ENCODE measurements at places on chromosomes 3 and 15.

DNA sequence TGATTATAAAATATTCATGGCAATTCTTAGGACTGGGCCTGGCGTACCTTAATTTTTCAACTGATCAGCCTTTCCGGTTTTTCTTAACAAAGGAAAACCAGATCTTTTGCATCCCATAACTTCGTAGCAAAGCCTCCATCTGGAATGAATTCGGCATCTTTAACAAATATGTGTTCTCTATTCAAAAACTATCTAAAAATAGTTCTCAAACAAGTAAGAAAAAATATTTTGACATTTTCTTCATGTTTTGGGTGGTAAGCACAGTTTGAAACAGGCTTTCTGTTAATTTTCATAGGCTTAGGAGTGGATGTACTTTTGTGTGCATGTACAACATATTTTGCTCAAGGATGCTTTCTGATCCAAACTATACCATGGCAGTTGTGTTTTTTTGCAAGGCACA, 55.1 kb downstream of the RBMS3 start:
- no peak for DNase-seq

GRCh38 chr3:194937882-194938321, 252.2 kb downstream of the FAM43A start:
- DNase-seq: no peak

DNA sequence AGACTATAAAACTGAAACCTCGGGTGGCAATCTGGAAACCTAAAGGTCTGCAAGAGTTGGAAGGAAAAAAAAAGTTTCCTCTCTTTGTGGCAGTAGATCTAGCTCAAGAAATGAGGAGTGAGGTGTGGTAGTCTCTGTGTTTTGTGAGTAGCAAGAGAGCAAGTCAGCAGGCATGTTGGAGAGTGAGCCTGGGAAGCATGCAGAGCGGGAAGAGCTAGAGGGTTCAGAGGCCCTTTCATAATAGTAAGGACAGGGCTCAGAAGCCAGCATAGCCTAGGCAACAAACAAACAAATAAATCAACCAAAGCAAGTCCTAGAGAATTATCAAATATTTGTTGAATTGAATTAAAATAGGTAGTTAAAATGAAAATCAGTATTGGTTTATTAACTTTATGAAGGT, 189.7 kb upstream of the CBLB start:
- no peak for DNase-seq

DNA sequence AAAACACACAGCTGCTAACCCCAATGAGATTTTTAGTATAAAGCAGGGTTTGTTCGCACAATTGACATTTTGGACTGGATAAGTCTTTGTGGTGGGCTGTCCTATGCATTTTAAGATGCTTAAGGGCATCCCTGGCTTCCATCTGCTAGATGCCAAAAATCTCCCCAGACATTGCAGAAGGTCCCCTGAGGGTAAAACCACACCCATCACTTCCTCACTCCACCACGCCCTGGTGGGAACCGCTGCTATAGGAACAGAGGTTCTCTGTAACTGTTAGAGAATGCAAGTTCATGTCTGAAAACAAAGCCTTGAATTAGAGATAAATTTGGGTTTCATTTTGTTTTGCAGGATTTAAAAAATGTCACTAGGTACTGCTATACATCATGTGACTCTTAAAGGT, 67.7 kb downstream of the ARHGEF26 start:
- no peak for DNase-seq

DNA sequence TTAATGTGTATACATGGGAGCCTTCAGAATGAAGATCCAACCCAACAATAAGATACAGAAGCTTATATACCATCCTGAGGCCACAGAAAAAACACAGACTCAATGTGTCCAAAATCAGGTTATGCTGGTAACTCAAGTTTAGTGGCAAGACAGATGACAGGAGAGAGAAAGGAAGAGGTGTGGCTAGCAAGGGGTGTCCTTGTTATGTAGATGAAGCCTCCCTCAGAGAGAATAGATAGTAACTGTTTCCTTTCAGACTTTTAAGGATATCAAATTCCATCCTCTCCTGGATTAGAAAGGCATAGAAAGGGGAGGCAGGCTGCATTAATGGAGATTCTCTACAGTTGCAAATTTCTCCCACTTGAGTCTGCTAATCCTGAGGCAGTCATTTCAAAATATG, 447.4 kb downstream of the GABRB3 start:
- no peak for DNase-seq

DNA sequence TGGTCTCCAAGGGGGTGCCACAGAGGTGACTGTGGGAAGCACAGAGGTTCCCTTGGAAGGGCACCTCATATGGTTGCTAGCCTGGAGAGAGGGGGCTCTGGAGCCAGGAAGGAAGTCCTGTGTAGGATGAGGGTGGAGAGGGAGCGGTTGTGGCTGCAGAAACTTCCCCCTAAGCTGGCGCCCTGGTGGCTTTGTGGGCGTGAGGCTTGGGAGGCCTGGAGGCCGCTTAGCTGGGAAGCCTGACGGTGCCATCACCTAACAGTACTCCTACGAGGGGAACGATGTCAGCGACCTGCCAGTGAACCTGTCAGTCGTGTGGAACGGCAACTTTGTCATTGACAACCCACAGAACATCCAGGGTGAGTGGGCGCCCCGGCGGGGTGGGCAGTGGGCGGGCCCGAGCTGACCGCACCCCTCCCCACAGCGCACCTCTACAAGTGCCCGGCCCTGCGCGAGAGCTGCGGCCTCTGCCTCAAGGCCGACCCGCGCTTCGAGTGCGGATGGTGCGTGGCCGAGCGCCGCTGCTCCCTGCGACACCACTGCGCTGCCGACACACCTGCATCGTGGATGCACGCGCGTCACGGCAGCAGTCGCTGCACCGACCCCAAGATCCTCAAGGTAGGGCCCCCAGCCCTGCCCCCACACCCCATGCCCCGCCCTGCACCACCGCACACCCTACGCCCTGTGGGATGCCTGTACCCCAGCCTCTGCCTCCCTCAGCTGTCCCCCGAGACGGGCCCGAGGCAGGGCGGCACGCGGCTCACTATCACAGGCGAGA, 31.0 kb downstream of the PLXNA1 start:
- no peak for DNase-seq

DNA sequence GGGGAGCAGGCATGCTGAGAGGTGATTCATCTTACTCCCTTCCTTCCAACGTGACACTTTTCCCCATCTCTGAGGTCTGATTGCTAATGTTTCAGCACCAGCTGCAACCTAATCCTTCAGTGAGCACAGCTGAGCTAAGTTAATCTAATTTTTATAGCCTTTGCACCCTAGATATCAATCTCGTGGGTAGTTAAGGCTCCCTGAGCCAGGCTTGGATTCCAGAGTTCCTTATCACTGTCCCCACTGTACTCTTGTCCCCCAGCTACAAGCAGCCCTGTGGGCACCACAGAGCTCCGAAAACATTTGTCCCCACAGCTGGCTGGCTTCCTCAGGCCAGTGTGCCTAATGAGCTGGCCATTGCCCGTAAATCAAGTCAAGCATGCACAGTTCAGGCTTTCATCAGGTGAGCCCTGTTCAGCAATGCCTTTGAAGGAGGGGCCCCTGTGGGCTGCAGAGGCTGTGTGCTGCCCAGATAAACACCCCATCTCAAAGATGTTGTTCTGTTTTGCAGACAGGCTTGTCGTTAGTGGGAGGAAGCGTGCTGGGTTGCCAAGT, 376.9 kb upstream of the RASGRP1 start:
- DNase-seq: no peak

DNA sequence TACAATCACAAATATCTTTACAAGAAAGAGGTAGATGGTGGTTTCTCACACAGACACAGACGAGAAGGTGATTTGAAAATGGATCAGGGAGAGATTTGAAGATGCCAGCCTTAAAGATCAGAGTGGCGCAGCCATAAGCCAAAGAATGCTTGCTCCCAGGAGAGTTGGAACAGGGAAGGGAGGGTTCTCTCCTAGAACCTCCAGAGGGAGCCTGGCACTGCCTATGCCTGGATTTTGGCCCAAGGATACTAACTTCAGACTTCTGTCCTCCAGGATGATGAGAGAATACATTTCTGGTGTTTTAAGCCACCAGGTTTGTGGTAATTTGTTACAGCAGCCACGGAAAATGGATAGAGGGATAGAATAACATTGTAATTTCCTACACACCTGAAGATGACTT, 279.1 kb downstream of the FAM43A start:
- no peak for DNase-seq

DNA sequence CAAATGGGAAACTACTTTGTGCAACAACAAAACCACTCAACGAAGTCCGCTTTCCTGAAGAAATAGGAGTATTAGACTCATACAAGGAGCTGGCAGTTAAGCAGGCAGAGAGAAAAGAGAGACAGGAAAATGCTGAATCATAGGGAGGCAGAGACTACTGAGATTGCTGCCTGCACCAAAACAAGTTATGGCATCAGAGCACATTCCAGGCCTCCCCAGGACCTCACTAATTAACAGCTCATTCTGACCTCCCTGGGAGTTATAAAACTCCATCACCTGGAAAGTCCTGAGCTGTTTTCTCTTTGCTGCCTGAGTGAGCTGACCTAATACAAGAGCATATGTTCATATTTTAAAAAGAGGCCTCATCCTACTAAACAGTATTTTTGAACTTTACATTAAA, 741.0 kb downstream of the MCTP2 start:
- no peak for DNase-seq

DNA sequence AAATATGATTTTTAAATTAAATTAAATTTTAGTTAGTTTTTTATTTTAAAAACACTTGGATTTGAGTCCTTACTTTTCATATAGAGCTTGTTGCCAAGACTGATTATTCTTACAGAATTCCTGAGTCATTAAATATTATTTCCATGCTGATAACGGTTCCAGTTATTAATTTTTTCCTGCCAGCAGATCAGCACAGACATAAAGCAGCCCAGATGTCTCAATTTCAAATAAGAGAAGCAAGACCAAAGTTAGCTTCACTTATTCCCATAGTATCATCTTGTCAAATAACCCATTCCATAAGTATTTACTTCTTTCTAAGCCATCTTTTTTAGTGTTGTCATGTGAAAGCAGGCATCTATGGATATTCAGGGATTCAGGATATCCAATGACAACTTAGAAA, 75.3 kb downstream of the SSR3 start:
- DNase-seq: no peak

DNA sequence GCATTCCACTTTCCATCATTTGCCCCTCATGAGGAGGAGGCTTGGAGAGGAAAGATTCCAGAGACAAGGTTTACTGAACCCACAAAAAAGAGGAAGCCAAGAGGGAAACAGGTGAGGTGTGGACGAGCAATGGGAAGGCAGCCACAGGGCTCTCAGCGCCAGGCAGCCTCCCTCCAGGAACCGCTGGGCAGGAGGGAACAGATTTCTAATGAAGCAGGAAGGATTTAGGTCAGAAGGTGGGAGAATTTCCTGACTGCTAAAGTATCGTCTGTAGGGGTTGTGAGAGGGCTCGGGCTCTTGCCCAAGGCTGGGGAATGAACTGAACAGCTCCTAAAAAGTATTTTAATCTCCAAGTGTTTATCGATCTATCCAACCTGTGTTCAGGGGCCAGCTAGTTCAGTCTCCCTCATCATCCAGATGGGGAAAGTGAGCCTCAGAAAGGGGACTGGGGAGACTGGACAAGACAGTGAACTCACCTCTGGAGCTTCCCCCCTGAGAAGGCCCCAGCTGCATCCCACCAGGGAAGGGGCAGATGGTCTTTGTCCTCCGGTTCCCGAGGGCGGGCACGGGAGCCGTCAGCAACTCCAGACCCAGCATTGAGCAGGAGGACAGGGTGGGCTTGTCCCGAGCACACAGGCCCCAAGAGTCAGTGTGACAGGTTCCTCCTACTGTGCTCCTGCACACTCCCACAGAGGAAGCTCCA, 10.5 kb downstream of the LOXL1 start:
- no peak for DNase-seq

GRCh38 chr3:115728013-115728412, 104.7 kb downstream of the GAP43 start:
- no peak for DNase-seq

DNA sequence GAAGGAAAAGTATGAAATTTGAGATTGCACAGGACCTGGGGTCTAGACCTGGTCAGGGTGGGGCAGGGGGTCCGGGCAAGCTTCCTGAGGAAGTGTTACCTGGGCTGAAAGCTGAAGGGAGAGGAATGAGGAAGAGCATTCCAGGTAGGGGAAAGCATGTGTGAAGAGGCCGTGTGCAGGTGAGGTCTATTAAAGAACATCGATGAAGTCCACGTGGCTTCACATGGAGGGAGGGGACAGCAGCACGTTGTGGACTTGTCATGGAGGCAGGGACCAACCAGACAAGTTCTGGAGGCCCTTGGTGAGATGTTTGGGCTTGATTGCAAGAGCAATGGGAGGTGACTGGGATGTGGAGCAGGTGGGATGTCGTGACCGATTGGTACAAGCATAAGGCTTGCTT, 47.1 kb downstream of the IDH2 start:
- DNase-seq: no peak

- no peak for DNase-seq
Measured at GRCh38 chr3:53067567-53067966, 21.7 kb upstream of the SFMBT1 start.

GRCh38 chr15:100783291-100783690, 96.3 kb upstream of the ALDH1A3 start:
- DNase-seq: no peak

DNA sequence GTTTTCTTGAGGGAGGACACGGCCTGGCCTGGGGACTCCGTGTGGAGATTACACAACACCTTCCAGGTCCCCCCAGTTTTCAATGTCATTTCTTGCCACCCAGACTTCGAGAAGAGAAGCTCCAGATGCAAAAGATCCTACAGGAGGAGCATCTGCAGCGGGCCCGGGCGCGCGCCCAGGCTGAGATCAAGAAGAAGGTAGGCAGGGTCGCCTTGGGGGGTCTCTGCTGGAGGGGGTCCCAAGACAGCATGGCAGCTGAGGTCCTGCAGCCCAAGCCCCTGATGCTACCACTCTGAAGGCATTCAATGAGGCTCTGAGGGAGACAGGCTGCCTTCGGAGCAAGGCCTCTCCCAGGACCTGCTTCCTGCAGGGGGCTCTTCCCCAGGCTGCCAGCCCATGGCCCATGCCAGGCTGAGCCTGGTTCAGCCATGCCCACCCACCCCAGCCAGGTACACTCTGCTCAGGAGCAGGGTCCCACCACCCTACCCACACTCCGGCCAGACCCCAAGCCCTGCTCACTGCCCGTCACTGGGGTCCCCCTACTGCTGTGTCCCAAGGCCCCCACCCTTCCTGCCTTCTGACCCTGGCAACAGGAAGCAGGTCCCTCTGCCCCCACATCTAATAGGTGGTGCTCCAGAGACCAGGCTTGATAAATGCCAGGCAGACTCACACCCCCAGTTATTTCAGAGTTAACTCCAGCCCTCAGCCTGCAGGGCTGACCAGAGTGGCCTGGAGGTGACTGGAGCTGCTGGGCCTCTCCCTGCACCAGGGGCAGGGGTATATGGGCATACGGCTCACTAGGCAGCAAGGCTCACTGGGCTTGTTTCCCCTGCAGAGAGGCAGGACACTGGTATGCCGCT, 40.0 kb downstream of the ZXDC start:
- DNase-seq: no peak

- no peak for DNase-seq
Measured at GRCh38 chr15:63551400-63551799, 45.8 kb upstream of the FBXL22 start.

GRCh38 chr15:95018888-95019545, 787.7 kb downstream of the MCTP2 start:
- no peak for DNase-seq

- no peak for DNase-seq
Measured at GRCh38 chr3:61789861-61790260, 228.5 kb downstream of the PTPRG start.

Measured in cortex of kidney (tissue), 1 donor.